ENCODE measurements at places on chromosomes 3 and 15.

- no peak for DNase-seq
Observed at GRCh38 chr3:41141433-41142167, 57.7 kb upstream of the CTNNB1 start.

DNA sequence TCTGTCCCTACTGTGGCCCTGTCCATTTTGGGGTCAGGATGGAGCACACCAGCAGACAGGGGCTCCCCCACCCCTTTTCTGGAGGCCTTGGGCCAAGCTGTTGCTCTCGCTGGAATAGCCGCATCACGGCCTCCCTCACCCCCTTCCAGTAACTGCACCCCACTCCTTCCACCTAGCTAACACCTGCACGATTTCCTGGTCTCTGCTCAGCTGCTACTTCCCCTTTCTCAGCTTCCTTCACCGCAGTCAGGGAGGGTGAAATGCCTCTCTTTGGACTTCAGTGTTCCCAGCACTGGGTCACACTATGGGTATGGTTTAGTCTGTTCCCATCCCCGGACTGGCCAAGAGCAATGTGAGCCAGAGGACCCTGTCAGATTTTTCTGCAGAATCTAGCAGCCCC, 400.2 kb downstream of the MCTP2 start:
- no peak for DNase-seq

DNA sequence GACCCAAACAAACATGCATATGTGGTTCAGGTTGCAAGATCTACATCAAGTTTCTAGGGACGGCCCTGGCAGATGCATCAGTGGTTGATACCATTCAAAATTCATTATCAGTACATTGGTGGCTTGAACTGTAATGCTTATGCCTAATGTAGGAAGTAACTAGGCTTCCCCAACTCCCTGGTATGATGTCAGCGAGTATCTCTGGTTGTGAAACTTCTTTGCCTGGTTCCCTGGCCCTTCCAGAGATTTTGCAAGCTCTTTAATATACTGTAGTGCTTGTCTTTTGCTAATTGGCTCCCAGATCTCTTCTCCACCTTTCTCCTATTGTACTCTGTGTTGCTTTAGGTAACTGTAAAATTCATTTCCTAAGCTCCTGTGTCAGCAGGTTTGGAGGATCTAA, 114.8 kb upstream of the RARB start:
- no peak for DNase-seq

DNA sequence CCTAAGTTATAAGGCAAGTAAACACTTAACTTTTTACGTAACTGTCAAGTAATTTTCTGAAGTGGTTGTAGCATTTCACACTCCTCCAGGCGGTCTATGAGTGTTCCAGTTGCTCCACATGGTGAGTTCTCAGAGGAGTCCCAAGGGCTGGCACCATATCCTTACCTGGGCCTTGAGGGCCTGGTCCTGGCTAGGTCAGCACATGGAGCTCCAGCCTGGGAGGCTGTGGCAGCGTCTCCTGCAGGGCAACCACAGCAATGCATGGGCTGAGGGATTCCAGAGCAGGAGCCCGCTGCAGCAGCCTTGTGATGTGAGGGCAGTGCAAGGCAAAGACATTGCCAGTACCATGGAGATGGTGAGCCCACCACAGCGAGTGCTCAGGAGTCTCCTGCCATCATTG, 32.2 kb upstream of the LYZL4 start:
- no peak for DNase-seq

GRCh38 chr15:91429973-91430372, 329.9 kb downstream of the SV2B start:
- DNase-seq: no peak

DNA sequence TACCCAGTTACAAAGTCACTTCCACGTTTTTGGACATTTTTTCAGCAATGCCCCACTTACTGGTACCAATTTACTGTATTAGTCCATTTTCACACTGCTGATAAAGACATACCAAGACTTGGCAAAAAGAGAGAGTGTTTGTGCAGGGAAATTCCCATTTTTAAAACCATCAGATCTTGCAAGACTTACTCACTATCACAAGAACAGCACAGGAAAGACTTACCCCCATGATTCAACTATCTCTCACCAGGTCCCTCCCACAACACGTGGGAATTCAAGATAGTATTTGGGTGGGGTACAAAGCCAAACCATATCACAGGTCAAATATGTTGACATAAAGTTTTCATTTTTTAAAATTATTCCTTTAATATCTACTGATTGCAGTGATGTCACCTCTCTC, 16.2 kb upstream of the ABI3BP start:
- no peak for DNase-seq

DNA sequence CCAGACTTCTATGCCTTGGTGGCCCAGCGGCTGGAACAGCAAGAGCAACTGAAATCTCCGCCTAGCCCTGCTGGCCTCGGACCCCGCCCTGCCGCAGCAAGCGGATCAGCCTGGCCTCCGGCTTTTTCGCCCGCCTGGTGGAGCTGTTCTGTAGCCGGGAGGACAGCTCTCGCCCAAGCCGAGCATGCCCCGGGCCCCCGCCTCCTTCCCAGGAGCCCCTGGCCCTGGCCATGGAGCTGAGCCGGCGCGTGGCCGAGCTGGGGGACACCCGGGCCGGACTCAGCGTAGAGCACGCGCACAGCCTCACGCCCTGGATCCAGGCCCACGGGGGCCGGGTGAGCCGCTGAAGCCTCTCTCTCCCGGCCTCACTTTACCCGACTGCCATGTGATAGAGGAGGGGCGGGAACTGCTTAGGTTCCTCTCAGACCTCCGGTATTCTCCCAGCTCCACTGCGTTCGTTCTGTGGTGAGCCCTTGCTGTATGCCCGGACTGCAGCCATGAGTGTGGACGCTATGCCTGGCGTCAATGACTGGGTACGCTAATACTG, 24.1 kb upstream of the MRPL3 start:
- peak; percentile 5 for DNase-seq

- no peak for DNase-seq
Observed at GRCh38 chr3:39125841-39126500, 18.5 kb downstream of the TTC21A start.

GRCh38 chr3:119809249-119810017, 27.5 kb downstream of the NR1I2 start:
- DNase-seq: no peak

DNA sequence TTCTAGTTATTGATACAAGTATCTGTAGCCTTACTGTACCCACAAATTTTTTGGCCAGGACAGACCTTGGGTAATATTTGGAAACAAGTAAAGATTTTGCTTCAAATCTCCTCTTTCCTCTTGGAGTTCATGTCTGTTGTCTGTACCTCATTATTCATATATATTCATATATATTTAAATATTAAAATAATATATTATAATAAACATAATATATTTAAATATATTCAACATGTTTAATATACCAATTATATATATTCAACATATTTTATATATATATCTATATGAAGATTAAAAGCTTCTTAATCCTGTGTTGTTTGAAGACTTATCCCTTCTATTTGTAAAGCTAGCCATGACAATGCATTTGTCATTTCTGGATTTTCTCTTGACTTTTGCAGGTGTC, 38.1 kb downstream of the ZIC1 start:
- DNase-seq: no peak

DNA sequence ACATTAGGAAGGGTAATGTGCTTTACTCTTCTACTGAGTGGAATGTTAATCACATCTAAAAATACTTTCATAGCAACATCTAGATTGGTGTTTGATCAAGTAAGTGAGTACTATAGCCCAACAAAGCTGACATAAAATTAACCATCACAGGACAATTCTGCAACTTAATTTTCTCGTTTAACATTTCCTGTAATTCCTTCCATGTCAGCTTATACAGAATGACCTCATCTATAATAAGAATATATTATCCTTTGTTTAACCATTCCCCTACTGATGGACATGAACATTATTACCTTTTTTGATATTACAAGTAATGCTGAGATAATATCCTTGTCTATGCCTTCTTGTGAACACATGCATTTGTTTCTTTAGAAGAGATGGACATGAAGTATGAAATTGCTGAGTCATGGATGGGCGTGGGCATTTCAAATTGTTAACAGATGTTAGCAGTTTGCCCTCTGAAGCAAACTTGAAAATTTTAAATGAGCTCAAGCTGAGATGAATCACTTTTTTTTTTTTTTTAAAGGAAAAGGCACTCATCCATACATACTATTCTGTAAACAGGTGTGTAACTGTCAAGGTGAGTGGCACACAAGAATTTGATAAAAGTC, 85.1 kb downstream of the OXNAD1 start:
- no peak for DNase-seq

GRCh38 chr3:153595186-153595815, 433.3 kb downstream of the RAP2B start:
- no peak for DNase-seq

DNA sequence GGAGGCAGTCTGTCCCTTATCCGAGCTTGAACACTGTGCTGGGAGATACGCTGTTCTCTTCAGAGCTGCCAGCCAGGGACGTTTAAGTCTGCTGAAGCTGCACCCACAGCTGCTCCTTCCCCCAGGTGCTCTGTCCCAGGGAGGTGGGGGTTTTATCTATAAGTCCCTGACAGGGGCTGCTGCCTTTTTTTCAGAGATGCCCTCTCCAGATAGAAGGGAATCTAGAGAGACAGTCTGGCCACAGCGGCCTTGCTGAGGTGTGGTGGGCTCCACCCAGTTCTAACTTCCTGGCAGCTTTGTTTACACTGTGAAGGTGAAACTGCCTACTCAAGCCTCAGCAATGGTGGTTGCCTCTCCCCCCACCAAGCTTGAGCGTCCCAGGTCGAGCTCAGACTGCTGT, 319.9 kb upstream of the GRM7 start:
- DNase-seq: no peak

- DNase-seq: no peak
Observed at GRCh38 chr15:35986191-35986721, 440.3 kb upstream of the DPH6 start.

- DNase-seq: no peak
Observed at GRCh38 chr3:166304584-166304983, 467.4 kb upstream of the BCHE start.

GRCh38 chr3:102332205-102332604, 102.6 kb upstream of the ZPLD1 start:
- no peak for DNase-seq

GRCh38 chr3:18284716-18285115, 140.4 kb downstream of the SATB1 start:
- no peak for DNase-seq

DNA sequence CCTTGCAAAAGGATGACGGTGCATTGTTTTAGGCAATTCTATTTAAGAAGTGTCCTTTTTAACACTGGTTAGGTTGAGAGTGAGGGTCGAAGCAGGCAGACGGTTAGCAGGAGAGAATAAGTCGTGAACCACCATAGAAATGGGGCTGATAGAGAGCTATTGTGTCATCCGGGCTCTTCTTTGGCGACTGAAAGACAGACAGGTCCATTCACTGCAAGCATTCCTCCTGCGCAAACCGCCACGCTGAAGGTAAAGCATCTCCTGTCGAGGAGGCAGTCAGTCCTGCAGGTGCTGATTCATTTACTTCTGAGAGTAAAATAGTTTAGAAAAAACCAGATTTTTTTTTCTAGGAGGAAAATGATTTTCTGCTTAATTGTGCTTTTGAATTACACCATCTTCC, 1002.8 kb upstream of the NR2F2 start:
- DNase-seq: no peak

- DNase-seq: no peak
Observed at GRCh38 chr3:9193633-9194195, 55.7 kb downstream of the SRGAP3 start.

- DNase-seq: no peak
Observed at GRCh38 chr3:160434071-160434470, 15.5 kb downstream of the TRIM59 start.

GRCh38 chr3:13544293-13544831, 4.6 kb upstream of the FBLN2 start:
- DNase-seq: no peak

GRCh38 chr15:70098153-70098460, 390 bp upstream of the TLE3 start:
- DNase-seq: no peak

DNA sequence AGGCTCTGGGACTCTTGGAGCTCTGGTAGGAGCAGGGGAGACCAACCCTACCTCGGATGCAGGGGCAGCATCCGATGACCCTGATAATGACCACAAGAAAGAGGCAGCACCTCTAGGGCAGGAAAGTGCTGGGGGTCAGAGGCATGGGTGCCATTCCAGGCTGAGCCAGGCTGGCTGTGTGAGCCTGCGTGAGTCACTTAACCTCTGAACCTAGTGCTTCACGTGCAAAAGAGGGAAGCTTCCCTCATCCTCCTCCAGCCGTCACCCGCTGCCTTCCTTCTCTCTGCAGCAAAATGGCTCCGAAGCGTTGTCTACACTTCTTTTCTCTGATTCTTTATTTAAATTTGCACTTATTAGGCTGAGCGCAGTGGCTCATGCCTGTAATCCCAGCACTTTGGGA, 35.5 kb downstream of the ZDHHC19 start:
- DNase-seq: no peak

DNA sequence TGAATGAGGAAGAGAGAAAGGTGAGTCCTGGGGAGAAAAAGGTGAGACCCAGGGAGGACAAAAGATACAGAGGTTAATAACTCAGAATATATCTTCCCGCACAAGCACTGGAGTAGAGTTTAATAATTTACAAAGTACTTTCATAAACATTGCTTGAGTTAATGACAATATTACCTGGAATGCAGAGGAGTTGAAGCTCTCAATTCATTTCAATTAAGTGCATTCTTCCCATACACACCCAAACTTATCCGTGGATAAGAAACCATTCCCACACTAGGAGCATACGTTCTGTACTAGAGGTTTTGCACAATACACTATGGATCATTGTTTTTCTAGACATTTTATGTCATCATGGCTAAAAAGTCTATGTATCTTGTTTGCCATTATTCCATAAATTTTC, 23.3 kb upstream of the KNG1 start:
- DNase-seq: no peak

Data from hippocampal formation (tissue), 2 donors.